ENCODE measurements at places on chromosomes 7 and 10.

DNA sequence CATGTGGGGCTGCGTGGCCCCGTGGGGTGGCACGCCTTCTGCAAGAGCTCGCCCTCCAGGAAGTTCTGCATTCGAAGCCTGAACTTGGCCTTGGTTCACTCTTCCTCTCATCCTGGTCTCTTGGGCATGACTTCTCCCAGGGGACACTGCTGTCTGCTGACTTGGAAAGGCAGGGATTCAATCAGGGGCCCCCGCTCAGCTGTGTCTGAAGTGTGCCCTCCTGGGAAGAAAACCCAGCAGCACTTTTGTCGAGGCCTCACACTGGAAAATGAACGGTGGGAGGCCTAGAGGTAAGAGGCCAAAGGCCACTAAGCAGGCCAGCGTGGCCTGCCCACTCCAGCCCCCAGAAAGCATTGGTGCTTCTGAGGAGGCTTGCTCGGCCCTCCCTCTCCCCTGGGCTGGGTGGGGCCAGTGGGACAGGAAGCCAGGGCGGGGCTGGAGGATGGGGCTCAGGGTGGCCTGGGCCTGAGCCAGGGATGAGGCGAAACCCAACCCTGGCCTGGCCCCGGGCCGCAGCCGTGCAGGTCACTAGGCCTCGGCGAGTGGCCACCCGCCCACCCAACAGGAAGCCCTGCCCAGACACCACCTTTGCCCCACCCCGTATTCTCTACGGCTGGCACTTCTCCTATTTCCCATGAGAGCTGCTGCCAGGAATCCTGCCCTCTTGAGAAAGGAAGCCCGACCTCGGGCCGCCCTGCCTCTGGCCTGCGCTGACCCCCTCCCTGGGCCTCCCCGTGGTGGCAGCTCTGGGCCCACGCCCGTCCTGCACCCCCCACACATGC is 81.1 kb downstream of the ZMIZ1 start:
- no peak for DNase-seq

- no peak for DNase-seq
These were observed 10.8 kb upstream of the GATA3 start for GRCh38 chr10:8043569-8044306.

DNA sequence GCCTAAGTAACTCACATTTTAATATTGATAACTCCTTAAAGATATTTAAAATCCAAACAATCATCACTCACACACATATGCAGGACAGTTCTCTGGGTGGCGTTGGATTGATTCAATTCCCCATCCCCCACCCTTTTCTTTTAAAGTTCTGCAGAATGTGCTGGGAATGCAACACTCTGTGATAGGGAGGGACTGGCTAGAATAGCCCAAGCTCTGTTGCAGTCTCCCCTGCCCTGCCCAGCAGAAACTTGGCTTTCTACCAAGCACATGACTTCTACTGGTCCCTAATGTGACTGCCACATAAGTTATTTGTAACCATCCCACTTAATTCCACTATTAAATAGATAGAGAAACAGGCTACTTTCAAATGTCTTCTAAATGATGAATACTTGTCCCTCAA is 55.2 kb downstream of the TWIST1 start:
- DNase-seq = no peak

- DNase-seq = no peak
These were observed 82.5 kb upstream of the PITRM1 start for GRCh38 chr10:3255075-3255474.

DNA sequence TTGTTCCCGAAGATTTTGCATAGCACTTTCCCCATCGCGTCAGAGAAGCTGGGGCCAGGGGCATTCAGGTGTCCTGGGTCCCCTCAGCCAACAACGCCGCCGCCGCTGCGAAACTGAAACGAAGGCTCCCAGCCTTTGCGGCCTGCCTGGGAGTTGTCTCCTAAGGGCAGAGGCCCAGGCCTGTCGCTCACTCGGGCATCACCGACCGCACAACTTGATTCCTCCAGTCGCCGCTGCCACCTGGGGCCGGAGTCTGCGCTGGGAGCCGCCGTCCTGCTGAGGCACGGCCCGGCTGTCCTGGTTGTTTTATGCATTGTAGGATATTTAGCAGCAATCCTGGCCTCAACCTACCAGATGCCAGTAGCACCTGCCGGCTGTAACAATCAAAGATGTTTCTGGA is 22.0 kb downstream of the ZSCAN25 start:
- no peak for DNase-seq

DNA sequence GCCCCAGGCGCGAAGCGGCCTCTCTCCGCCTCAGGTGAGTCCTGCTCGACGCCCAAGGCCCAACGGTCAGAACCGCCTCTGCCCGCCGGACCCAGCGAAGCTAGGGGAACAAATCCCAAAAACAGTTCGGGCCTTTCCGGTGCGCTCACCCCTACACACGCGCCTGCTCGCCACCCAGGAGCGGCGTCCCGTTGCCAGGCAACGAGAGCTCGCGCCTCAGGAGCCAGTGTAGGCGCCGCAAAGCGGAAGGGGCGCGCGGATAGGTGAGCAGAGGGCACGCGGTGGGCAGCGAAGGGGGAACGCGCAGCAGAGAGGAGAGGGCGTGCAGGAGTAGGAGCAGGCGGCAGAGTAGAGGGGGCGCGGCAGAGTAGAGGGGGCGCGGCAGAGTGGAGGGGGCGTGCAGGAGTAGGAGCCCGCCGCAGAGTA is at the start of the genes DYDC1 and DYDC2:
Gene DYDC1, minus strand, starts transcription at position 193 of the 426 bp plus-strand sequence. CDS start 4,154 bp downstream, outside the sequence.
Gene DYDC2, plus strand, starts transcription at position 219 of the 426 bp plus-strand sequence. CDS start 5,663 bp downstream, outside the sequence.
- DNase-seq = no peak

GRCh38 chr7:84913731-84914130 is 273.1 kb downstream of the SEMA3D start:
- DNase-seq = no peak

DNA sequence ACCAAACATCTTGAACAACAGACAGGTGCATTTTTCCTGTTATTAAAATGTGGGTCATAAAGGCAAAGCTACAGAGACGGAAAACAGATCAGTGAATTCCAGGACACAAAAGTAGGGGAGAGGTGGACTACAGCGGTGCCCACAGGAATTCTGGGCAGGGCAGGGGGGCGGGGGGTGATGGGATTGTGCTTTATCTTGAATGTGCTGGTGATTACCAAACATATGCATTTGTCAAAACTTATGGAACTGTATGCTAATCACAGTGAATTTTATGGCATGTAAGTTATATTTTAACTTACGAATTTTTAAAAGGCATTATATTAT is 519.4 kb downstream of the CNTNAP2 start:
- DNase-seq = no peak

DNA sequence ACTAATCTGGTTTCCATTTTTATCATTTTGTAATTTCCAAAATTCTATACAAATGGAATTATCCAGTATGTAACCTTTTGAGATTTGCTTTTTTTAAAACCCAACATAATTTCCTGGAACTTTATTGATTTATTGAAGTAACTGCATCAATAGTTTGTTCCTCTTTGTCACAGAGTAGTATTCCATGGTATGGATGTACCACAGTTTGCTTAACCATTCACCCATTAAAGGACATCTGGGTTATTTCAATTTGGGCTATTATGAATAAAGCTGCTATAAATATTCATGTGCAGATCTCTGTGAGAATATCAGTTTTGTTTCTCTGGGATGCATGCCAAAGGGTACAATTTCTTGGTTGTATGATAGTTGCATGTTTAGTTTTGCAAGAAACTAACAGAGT is 2.9 kb downstream of the GPNMB start:
- DNase-seq = no peak

DNA sequence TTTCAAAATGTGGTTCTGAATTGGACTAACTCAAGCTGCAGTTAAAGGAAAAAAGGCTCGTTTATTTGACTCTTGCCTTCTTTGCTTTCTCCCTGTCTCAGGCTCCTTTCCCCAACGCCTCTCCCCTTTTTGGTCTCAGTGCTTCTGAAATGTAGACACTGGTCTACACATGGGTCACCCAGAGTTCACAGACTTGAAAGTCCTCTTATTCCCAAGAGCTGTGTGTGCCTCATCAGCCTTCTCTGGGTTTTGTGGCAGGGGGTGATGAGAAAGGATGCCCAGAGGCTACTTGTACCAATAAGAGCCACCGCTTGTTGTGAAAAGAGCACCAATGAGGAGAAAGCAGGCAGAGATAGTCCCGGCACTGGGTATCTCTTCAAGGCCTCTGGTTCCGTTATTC is 125.7 kb downstream of the BICC1 start:
- DNase-seq = no peak

DNA sequence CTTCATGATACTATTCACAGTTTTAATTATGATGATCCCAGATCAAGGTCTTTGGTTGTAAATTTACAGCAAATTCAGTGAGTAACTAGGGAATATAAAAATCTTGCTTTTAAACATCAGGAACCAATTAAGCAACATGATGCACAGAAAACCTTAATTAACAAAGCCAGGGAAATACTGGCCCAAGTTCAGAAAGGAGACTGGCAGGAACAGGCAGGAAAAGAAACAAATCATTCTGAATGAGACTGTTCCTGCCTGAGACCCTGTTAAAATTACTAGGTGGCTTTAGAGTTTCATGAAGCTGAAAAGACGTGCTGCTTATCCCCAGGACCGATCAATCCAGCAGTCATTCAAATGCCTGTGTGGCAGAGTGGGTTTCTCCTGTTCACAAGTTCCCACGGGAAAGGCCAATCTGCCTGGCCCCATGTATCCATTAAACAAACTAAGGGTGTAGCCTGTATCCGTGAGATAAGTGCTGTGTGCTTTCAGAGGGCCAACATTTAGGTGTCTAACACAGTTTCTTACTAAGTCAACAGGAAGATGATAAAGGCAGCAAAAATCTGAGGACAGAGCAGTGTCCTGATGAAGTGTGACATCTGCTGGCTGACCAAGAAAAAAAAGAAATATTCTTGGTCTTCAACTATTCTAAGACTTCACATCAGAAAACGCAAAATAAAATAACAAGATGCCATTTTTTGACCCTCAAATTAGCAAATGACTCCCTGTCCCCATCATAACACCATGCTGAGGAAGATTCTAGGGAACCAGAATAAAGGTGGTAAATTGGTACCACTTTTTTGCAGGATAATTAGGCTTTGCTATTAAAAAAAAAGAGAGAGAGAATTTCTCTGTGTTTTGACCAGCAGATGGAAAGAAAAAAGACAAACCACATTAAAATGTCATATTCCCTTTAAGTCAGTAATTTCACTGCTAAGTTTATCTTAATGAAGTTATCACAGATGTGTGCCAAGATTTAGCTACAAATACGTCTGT is 34.2 kb downstream of the PUS7 start:
- no peak for DNase-seq

GRCh38 chr7:106623853-106624252 is 37.1 kb downstream of the CCDC71L start:
- no peak for DNase-seq

- no peak for DNase-seq
These were observed 55.6 kb downstream of the CLIP2 start for GRCh38 chr7:74344786-74345185.

GRCh38 chr7:134297489-134297888 is 19.2 kb downstream of the SLC35B4 start:
- DNase-seq = no peak

DNA sequence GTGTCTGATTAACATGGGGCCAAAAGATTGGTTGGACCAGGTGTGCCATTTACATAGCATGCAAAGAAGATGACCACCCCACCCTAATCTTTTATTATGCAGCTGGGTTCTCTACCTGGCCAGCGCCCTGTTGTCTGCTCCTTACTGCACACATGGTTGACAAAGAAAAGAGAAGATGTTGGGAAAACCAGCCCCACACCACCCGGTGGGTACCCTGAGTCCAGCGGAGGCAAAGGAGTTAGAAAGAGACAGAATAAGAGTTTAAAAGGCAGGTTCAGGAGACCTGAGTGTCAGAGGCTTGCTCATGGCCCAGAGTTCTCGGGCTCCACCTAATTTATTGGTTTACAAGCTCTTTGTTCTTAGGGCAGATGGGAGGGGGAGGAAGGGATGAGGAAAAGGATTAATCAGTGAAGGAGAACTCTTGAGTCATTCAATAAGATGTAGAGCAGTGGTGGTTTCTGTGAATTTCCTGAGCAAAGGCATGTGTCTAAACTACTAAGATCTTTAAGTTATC is 24.1 kb upstream of the ABCA13 start:
- DNase-seq = no peak

- no peak for DNase-seq
These were observed 128.7 kb downstream of the SAMD9 start for GRCh38 chr7:92988941-92989545.

GRCh38 chr10:18409599-18410397 is 241.6 kb downstream of the NSUN6 start:
- DNase-seq = no peak

GRCh38 chr10:58641708-58642107 is 129.0 kb downstream of the BICC1 start:
- no peak for DNase-seq

DNA sequence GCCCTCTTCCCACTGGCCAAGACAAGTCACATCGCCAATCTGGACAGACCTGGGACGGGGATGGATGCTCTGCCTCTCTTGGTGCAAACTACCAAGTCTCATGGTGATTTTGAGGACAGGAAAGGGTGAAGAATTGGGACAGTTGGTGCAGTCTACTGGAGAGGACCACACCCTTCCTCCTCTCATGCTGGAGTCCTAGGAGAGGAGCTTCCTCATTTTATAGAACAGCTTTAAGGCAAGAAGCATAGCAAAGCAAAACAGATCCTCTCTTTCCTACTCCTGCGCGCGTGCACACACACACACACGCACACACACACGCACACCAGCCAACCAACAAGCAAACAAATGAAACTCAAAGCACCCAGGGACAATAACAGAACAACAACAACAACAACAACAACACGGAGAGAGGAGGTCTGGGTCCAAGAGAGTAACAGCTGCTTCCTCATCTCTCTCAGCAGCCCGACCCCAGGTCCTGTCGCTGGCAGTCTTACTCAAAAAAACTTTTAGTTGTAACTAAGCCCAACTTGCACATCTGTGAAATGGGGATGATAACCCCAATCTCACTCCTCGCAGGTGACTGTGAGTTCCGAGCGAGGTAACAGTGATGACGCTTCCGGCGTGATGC is 83.4 kb downstream of the TMEM178B start:
- DNase-seq = no peak

DNA sequence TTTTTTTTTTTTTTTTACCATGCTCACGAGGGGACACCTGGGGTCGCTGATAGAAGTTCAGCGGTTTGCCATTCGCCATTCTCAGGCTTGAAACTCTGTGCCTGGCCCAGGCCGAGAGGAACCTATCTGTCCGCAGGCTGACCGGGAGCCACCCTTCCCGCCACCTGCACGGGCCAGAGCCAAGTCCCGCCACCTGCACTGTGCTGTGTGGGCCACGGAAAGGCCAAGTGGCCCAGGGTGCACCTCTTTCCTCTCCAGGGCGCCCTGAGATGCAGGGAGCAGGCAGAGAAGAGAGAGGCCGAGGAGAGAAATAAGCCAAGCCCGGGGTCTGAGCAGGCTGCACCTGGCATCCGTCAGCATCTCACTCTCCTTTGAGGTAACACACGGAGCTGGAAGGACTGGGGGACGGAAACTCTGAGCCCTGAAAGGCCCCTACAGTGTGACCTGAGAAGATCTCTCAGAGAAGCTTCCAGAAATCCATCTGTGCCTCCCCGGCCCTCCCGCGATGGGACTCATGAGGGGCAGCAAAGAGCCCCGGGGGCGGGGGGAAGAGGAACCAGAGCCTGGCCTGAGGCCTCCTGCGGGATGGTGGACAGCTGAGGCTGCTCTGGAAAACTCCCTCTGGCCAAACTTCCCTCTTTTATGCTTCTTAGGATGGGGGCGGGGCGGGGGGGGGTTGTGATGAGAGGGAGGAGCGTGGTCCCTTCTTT is 46.6 kb downstream of the PRKAG2 start:
- no peak for DNase-seq

GRCh38 chr7:110448918-110449317 is 642.0 kb upstream of the LRRN3 start:
- DNase-seq = no peak

GRCh38 chr10:17766731-17767130 is 14.7 kb downstream of the TMEM236 start:
- DNase-seq = no peak
